ENCODE measurements at places on chromosomes 4 and X. TPM values are rescaled to one million over a fixed set of nuclear protein-coding genes. Genes with fewer than 3 reads are reported as not detected.

FHIP1A gene
- total RNA-seq: 17.6 TPM

MAGEC2 gene
- total RNA-seq: not detected

IL2 gene
- total RNA-seq: not detected

DNA sequence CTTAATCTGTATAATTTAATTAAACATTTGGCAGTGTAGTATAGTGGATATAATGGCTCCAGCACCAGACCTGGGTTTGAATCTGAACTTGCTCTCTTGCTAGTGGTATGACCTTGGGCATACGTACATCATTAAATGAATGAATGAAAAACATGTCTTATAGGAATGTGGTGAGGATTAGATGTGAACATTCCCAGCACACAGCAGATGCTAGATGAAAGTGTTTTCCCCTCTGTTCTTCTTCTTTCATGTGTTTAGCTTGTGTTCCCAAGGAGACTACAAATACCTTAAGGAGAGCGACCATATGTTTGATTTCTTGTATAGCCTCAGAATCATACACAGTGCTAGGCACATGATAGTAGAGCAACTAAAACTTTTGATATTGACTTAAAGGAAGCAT is 56.5 kb downstream of the CT47B1 start:
- no peaks in the 10 kb centered on the region for H3K36me3 ChIP-seq
- DNase-seq: no peak
- no peak overlapping the region for H3K27ac ChIP-seq
- H3K4me1 ChIP-seq: no peaks in the 10 kb centered on the region

- H3K4me3 ChIP-seq: no peak overlapping the region
- H3K4me1 ChIP-seq: no peaks in the 10 kb centered on the region
- DNase-seq: no peak
Measured at GRCh38 chr4:165006886-165007285, 24.9 kb upstream of the TRIM60 start.

GRCh38 chrX:111868726-111869638 is 7.0 kb upstream of the TRPC5OS start:
- H3K27ac ChIP-seq: no peak overlapping the region
- DNase-seq: peak; percentile 11
- H3K27me3 ChIP-seq: peaks cover 9% of the 10 kb centered on the region
- H3K4me3 ChIP-seq: no peak overlapping the region
- no peaks in the 10 kb centered on the region for H3K36me3 ChIP-seq

GRCh38 chr4:125432078-125432477 is 117.3 kb downstream of the FAT4 start:
- no peak overlapping the region for H3K27ac ChIP-seq
- DNase-seq: no peak
- H3K4me3 ChIP-seq: no peak overlapping the region
- H3K4me1 ChIP-seq: no peaks in the 10 kb centered on the region

- H3K27me3 ChIP-seq: no peaks in the 10 kb centered on the region
- H3K4me3 ChIP-seq: no peak overlapping the region
- DNase-seq: no peak
- H3K36me3 ChIP-seq: no peaks in the 10 kb centered on the region
- no peak overlapping the region for H3K27ac ChIP-seq
- no peaks in the 10 kb centered on the region for H3K4me1 ChIP-seq
Measured at GRCh38 chr4:87986508-87986907, 11.0 kb downstream of the SPP1 start.
